Stimulated activated CD8-positive, alpha-beta memory T cell treated with anti-CD3 and anti-CD28 coated beads, Interleukin-4, amount 100 ng/mL, for 4 hours (primary cell): ENCODE measurements at places on chromosomes 4 and X.

DNA sequence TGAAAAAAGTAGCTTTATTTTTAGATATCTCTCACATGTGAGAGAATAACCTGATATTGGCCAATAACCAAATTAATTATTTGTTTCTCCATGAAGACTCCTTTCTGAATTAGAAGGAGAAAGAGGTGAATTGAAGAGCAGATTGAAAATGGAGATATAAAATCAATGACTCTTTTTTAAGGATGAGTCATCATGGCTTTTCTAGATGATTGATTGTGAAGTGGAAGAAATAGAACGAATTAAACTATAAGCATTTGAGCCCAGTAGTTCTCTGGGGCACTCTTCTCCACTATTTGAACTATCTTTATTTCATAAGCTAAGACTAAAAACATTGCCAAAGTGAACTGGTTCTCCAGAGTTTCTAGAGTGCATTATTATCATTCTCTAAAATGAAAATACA, 137.2 kb upstream of the EDNRA start:
- no peak for DNase-seq

DNA sequence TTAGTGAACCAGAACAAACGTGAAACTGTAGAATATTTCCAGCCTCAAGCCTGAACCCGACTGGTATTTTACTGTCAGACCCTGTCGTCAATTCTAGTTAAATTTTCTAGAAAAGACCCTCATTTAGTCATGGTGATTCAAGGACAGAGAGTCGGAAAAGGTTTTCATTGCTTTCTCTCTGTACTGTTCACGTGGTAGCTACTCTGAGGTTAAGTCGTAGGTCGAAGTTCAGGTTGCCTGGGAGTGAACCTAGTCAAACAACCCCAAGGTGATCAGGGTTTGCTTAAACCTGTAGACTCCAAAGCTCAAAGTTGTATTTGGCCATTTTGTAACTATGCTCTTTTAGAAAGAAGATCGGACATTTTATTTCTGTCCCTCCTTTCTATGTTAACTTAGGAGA, 283.6 kb downstream of the ARHGAP10 start:
- no peak for DNase-seq

GRCh38 chr4:122842984-122843531, 16.4 kb downstream of the FGF2 start:
- DNase-seq = no peak

- no peak for DNase-seq
Observed at GRCh38 chr4:52864793-52865192, 2.7 kb downstream of the RASL11B start.

DNA sequence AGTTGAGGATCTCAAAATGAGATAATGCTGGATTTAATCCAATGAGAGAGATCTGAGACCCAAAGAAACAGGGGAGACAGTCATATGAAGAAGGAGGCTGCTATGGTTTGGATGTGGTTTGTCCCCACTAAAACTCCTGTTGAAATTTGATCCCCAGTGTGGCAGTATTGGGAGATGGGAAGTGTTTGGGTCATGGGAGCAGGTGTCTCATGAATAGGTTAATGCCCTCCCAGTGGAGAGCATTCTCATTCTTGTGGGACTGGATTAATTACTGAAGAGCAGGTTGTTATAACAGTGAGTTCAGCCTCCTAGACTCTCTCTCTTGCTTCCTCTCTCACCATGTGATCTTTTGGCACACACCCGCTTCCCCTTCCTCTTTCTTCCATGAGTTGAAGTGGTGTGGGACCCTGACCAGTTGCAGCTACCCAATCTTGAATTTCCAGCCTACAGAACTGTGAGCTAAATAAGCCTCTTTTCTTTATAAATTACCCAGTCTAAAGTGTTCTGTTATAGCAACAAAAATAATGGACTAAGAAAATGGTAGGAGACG, 70.3 kb downstream of the PPEF2 start:
- DNase-seq = no peak

GRCh38 chrX:11429538-11430085, 136.4 kb downstream of the AMELX start:
- no peak for DNase-seq

DNA sequence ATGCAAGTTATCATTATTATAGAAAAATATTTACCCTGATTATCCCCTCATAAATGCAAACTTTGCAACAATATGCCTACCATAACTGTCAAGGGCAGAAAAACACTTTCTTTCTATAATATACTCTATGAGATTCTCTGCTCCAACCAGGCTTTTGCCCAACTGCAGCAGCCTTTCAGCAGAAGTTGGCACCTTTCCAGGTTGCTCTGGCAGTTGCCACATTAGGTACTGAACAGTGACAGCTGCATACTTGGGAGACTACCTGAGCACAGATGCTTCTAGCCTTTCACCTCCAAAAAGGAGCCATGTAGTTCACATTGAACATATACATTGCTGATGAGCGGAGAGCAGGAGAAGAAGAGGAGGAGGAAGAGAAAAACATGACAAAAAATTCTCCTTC, 69.5 kb upstream of the BRWD3 start:
- no peak for DNase-seq

- DNase-seq = no peak
Observed at GRCh38 chr4:26723216-26723615, 137.4 kb upstream of the STIM2 start.

GRCh38 chr4:135249024-135249423, 1047.4 kb upstream of the PABPC4L start:
- DNase-seq = no peak

DNA sequence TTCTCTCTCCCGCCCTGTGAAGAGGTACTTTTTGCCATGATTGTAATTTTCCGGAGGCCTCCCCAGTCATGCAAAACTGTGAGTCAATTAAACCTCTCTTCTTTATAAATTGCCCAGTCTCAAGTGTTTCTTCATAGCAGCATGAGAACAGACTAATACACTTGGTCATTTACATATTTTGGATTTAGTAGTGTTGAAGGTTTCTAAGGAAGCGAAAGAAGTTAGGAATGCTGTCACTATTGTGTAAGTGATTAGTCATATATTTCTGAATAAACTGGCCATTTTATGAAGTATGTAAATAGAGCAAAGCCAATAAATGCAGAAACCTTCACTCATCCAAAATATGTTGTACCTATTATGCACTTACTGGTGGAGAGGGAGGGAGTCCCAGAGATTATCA, 34.4 kb upstream of the GK2 start:
- no peak for DNase-seq

GRCh38 chr4:88204882-88205281, 46.4 kb upstream of the ABCG2 start:
- DNase-seq = no peak

- no peak for DNase-seq
Observed at GRCh38 chr4:151035911-151036310, 20.8 kb upstream of the LRBA start.

- no peak for DNase-seq
Observed at GRCh38 chr4:89172865-89173264, 61.5 kb downstream of the TIGD2 start.

GRCh38 chrX:66046612-66047235, 6.8 kb upstream of the VSIG4 start:
- DNase-seq = no peak

DNA sequence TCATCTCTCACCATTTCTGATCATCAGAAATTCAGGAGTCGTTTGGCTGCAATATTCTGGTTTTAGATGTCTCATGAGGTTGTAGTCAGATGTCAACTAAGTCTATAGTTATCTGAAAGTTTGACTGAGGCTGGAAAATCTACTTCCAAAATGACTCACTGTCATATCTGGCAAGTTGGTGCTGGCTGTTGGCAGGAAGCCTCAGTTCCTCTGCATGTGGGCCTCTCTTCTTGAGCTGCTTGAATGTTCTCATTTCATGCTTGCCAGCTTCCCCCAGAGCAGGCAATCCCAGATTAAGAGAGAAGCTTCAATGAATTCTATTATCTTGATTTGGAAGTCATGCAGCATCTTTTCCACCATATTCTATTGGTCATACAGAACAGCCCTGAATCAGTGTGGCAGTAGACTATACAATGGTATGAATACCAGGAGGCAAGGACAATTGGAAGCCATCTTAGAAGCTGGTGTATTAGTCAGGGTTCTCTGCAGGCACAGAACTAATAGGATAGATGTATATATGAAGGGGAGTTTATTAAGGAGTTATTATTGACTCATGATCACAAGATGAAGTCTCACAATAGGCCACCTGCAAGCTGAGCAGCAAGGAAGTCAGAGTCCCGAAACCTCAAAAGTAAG, 46.8 kb upstream of the ELF2 start:
- no peak for DNase-seq

- DNase-seq = no peak
Observed at GRCh38 chr4:94803181-94803580, 45.4 kb downstream of the BMPR1B start.

GRCh38 chrX:15644560-15644872, 20.1 kb downstream of the CLTRN start:
- no peak for DNase-seq

- no peak for DNase-seq
Observed at GRCh38 chr4:55354648-55355047, 8.6 kb downstream of the SRD5A3 start.

- DNase-seq = no peak
Observed at GRCh38 chr4:61203436-61203790, 3.3 kb downstream of the ADGRL3 start.
